ENCODE measurements at places on chromosomes 13 and 19.

GRCh38 chr19:18417250-18418028 lies 1.8 kb upstream of the SSBP4 start:
- DNase-seq, result no peak

- DNase-seq, result no peak
Measured at GRCh38 chr13:27783111-27783510, 9.2 kb upstream of the GSX1 start.

DNA sequence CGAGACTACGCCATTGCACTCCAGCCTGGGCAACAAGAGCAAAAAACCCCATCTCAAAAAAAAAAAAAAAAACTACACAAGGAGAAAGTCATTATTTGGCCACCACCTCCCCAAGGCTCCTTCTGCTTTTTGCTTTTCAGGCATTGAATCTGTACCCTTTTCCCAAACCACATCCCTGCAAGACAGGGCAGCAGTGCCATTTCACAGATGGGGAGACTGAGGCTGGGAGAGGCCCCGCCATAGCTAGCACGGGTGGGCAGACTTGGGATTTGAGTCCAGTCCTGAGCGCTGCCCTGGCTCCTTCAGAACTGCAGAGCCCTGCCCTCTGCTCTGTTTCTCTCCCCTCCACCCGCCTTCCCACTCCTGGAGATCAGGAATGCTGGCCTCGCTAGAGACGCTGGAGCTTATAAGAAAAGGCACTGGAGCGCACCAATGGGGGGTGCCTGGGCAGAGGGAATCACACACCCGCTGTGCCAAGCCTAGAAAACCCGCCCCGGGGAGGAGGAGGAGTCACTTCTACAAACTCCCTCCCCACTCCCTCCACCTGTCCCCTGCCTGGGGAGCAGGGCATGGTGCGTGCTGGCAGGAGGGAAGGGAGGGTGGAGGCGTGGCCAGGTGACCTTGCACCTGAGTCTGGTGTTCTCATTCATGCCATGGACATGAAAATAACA lies 17.6 kb downstream of the TJP3 start:
- no peak for DNase-seq

- DNase-seq, result peak; percentile 66
Measured at GRCh38 chr19:4811328-4812131, 20.0 kb downstream of the TICAM1 start.

GRCh38 chr19:2543463-2544442 lies 67.8 kb downstream of the GADD45B start:
- DNase-seq, result peak; percentile 57

DNA sequence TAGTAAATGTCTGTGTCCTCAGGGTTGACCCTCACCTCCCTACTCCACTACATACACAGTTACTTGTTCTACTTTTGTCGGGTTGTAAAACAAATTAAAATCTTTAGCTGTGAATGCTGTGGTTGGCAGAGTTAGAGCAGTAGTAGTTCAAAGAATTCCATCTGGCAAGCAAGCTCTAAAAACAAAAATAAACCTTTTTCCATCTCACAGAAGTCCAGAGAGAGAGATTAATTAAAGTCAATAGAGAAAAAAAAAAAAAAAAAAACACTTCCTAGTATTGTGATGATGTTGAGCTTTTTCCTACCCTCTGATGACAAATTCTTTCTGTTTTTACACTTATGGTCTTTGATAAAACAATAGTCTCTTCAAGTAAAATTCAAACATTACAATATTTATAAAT lies 338.4 kb downstream of the PCDH17 start:
- DNase-seq, result no peak

- no peak for DNase-seq
Measured at GRCh38 chr19:41694831-41695635, 7.0 kb upstream of the CEACAM7 start.

DNA sequence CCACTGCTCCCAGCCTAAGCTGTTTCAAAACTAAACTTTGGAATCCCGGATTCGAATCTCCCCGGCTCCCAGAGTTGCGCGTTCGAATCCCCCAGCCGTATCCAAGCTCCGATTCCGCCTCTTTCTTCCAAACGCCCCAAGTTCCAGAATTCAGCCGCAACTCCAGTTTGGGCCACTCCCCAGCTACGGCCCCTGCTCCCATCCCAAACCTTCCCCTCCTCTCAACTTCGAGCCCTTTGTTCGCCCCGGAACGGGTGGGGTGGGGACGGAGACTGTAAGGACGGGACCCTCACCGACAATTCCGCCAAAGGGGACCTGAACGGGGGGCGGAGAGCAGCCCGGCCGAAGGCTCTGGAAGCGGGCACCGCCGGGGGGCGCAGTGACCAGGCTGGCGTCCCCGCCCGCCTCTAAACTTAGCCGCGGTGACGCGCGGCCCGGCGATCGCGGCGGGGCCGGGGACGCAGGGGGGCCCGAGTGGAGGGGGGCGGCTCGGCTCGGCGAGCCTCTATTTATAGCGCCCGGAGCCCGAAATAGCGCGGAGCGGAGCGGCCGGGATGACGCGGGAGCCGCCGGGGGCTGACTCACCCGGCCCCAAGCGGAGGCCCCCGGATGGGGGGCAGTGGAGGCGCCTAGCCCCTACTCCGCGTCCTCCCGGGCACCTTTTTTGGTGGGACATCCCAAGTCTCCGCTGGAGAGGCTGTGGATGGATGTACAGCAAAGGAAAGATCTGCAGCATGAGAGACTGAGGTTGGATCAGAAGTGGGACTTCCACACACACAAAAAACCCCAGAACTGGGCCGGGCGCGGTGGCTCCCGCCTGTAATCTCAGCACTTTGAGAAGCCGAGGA lies 4.9 kb upstream of the ERCC1 start:
- no peak for DNase-seq

GRCh38 chr19:28489126-28489660 lies 723.8 kb downstream of the UQCRFS1 start:
- no peak for DNase-seq

GRCh38 chr19:53982611-53983010 lies 8.8 kb upstream of the CACNG6 start:
- DNase-seq, result no peak

- DNase-seq, result no peak
Measured at GRCh38 chr13:31227870-31228269, 28.1 kb downstream of the B3GLCT start.

GRCh38 chr13:75660694-75661093 lies 24.6 kb downstream of the LMO7 start:
- DNase-seq, result no peak

DNA sequence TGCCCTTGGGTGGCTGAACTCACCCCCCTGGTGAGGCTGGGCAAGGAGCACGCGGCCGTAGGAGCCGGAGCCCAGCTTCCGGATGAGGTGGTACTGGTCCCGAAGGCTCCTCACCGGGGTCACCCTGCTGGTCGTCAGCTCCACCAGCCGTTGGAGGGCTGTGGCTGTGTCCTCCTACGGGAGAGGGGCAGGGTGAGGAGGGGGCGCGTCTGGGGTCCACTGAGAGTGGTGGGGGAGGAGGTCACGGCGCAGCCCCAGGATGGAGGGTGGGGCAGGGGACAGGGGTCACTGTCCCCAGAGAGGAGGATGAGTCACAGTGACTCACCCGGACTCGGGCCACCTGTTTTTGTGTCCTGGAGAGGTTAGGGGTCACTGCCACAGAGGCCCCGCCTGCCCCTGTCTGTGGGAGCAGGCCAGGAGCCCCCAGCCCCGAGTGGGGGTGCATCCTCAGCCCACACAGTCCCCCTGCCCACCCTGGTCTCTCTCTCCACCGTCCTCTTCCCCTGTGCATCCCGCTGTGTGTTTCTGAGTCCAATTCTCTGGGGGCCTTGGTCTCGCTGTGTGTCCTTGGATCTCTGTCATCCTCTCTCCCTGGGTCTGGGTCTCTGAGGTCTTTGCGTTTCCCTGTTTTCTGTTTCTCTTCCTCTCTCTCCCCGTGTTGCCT lies 435 bp downstream of the SBK3 start:
- no peak for DNase-seq

DNA sequence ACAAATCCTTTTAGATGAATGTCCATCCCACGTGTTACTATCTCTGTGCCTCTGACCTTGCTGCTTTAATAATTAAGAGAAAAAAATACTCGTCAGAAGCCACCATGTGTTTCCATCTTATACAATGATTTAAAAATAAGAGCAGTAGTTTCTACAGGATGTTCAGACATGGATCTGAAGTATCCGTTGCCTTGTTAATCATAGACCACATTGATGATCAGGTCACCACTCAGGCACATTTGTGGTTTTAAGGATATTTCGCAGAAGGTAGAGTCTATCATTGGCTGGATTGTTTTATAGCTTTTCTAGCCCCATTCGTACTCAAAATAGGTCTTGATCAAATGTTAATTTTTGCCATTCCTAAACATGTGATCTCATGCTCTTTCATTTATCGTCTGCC lies 710.0 kb upstream of the ARGLU1 start:
- DNase-seq, result no peak

DNA sequence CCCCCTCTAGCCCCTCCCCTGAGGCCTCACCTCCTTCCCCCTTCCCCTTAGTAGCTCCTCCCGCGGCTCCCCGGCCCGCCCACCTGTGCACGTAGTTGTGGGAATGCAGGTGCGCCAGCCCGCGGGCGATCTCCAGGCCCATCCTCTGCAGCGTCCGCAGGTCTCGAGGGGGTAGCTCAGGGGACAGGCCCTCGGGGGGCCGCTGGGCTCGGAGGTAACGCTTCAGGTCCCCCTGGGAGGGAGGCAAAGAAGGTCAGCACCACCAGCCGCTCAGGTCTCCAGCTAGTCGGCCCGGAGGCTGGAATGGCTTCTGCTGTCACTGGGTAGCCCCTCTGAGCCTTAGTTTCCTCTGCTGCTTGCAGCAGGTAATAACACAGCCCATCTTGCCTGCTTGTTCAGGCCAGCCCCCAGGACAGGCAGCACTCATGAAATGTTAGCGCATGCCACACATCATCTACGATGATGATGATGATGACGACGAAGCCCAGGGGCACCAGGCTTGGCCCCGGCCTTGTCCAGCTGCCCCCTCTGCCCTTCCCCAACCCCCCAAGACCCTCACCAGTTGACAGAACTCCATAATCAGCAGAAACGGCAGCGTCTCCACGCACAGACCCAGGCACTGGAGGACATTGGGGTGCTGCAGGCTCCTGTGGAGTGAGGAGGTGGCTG lies 9.2 kb downstream of the LMTK3 start:
- DNase-seq, result no peak

- no peak for DNase-seq
Measured at GRCh38 chr13:100254002-100254401, 165.1 kb downstream of the PCCA start.

GRCh38 chr13:105660561-105660960 lies 874.9 kb downstream of the EFNB2 start:
- no peak for DNase-seq

- peak; percentile 83 for DNase-seq
Measured at GRCh38 chr19:12495002-12495802, 10.6 kb upstream of the ZNF709 start.

- DNase-seq, result no peak
Measured at GRCh38 chr19:12660980-12661379, 5.6 kb downstream of the MAN2B1 start.

- no peak for DNase-seq
Measured at GRCh38 chr13:110173247-110173818, 133.6 kb downstream of the COL4A1 start.

GRCh38 chr19:5926641-5927440 lies 12.8 kb downstream of the CAPS start:
- no peak for DNase-seq

DNA sequence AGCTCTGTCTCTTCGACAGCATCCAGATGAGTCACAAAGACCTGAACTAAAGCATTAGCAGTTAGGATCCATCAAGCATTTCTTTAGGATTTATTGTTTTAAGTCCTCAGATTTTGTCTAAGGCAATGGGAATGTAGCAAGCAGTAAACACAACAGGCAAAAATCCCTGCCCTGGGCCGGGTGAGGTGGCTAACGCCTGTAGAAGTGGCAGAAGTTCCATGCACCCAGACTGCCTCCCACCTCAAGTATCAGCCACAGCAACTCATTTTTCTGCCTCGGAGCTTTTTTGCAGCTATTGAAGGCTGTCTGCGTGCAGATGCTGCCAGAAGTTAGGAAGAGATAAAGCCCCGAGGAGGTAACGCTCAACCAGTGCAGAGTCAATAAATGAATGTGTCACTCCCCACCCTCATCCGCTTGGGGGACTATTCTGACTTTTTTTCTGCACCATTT lies 47.1 kb upstream of the MRI1 start:
- DNase-seq, result no peak

- DNase-seq, result no peak
Measured at GRCh38 chr19:48844472-48844871, 8.2 kb upstream of the HSD17B14 start.

DNA sequence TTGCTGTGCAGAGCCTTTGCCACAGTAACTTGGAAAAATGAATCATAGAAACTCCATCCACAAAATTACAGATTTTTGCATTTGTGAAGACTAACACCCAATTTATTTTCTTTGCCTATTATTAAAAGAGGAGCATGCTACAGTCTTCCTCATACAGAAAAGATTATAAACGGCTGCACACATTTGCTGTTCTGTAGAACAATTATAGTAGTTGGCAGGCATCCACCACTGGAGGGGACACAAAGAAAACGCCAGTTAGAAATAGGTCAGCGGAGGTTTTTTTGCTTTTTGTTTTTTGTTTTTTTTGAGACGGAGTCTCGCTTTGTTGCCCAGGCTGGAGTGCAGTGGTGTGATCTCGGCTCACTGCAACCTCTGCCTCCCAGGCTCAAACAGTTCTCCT lies 51.6 kb downstream of the SACS start:
- DNase-seq, result no peak

DNA sequence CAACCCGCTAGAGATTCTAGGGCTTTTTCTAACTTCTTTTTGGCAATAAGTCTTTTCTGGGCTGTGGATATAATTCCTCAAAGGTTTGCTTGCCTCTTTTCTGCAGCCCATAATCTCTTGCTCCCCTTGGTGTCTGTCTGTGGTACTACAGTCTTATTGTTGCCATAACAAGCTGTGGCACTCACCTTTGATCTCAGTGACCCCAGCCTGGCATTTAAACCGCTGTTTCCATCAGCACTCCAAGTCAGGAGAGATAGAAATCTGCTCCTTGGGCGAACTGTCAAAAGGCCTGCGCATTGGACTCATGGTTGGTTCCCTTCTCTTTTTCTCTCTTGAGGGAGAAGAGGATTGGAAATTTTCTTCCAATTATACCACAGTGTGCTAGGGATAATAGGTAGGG lies 14.5 kb upstream of the MPHOSPH8 start:
- DNase-seq, result no peak

GRCh38 chr19:16591803-16592556 lies 19.8 kb upstream of the SLC35E1 start:
- no peak for DNase-seq

DNA sequence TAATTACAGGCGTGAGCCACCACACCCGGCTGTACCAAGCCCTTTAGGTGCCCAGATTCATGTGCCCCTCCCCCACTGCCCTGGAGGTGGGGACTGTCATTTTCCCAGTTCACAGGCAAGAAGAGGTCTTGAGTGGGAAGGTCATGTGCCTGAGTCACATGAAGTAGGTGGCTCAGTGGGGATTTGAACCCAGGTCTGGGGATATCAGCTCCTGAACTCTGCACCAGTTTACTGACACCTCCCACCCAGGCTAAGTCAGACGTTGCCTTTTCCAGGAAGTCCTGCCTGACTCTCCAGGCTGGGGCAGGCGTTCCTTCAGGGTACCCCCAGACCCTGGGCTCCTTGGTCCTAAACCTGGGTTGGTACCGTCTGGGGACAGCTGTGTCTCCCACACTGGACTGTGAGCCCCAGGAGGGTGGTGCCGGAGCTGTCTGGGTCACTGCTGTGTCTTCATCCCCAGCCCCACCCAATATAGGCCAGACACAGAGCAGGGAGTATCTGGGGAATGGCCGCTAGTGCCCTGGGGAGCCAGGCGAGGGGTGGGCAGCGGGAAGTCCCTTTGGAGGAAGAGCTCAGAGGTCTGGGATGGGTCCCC lies 8.6 kb downstream of the VASP start:
- no peak for DNase-seq

GRCh38 chr19:3450796-3451411 lies 29.4 kb downstream of the SMIM24 start:
- no peak for DNase-seq

- DNase-seq, result no peak
Measured at GRCh38 chr19:49552749-49553148, 24.9 kb downstream of the RCN3 start.

Data from stimulated activated CD8-positive, alpha-beta memory T cell treated with anti-CD3 and anti-CD28 coated beads, Interleukin-7, amount 100 ng/mL, for 48 hours (primary cell).